NCI-H187 treated with DMSO at 0.1 percent for 48 hours (cell line): ENCODE measurements at places on chromosomes 11 and 22.

DNA sequence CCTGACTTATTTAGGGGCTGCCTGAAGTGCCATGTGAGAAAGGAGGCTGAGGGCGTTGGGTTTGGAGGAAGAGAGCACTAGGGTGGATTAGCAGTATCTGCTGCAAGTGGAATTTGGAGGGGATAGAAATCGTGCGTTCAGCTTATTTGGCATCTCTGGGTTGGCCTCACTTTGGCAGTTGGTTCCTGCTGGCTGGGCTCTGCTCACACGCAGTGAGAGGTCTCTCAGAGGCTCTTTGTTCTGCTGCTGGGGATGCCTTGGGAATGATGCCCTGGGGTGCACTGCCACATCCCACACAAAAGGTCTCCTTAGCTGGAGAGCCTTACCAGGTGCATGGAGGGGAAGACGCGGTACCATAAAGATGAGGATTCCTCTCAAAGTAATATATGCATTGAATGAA is 17.7 kb upstream of the MICAL2 start:
- peak; percentile 73 for DNase-seq

GRCh38 chr22:49079027-49079725 is 748.5 kb downstream of the BRD1 start:
- DNase-seq: no peak

- DNase-seq: no peak
These were observed 900.0 kb downstream of the LUZP2 start for GRCh38 chr11:25396847-25397246.

DNA sequence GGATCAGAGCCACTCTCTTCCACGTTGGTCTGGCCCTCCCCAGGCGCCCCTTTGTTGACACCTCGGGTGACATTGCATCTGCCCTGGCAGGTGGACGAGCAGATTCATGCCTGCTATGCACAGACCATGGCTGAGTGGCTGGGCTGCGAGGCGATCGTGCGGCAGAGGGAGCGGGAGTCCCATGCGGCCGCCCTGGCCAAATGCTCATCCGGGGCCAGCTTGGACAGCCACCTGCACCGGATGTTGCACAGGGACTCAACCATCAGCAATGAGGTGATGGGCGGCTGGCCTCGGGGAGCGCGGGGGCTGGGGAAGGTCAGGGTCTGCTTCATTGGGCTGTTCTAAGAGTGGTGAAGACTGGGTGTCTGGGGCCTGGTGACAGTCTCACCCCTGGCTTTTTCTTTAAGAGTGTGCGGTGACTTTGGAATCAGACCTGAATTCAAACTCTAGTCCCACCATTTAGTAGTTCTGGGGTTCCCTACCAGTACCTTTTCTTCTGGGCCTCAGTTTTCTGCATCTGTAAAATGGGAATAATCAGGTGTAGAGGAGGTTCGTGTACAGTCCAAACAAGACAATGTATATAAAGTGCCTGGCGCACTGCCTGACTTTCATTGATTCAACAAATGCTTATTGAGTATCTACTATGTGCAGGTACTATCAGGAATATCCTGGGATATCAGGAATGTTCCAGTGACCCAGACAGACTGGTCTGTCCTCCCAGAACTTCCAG is 53.0 kb downstream of the LHFPL7 start:
- no peak for DNase-seq

DNA sequence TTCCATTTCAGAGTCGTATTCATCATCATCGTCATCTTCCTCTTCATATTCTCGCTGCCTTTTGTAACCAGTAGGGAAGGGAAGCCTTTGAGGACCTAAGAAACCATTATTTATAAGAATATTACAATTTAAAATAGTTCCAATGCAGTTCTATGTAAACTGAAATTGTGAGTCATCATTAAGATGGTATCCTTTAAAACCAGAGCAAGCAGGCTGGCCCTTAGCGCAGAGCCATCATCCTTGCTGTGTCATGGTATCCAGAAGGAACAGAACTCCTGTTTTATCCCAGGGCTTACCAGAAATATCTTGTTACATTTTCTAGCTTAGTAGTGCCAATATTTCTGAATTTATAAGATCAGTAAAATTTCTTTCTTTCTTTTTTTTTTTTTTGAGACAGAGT is 12.8 kb downstream of the MISFA start:
- DNase-seq: no peak
